Psoas muscle (tissue), 8 donors: ENCODE measurements at places on chromosomes 5 and 9. TPM values are rescaled to one million over a fixed set of nuclear protein-coding genes. Genes with fewer than 3 reads are reported as not detected.

DNA sequence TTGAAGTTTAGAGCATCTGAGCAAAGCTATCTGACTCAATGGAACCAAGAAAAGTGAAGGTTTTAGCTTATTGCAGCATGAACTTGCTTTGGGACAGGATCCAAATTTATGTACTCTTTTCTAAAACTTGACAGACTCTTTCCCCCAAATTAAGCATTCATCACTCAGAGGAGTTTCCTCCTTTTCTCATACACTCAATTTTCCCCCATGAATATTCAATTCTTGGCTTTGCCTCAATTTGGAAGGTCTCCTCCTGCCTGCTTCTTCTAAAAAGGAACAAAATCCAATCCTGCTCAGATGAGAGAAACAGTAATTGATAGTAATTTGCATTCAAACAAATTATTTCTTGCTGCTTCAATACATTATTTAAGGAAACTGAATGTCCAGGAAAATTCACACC is 5.0 kb downstream of the ACTL7A start:
- DNase-seq = no peak

DNA sequence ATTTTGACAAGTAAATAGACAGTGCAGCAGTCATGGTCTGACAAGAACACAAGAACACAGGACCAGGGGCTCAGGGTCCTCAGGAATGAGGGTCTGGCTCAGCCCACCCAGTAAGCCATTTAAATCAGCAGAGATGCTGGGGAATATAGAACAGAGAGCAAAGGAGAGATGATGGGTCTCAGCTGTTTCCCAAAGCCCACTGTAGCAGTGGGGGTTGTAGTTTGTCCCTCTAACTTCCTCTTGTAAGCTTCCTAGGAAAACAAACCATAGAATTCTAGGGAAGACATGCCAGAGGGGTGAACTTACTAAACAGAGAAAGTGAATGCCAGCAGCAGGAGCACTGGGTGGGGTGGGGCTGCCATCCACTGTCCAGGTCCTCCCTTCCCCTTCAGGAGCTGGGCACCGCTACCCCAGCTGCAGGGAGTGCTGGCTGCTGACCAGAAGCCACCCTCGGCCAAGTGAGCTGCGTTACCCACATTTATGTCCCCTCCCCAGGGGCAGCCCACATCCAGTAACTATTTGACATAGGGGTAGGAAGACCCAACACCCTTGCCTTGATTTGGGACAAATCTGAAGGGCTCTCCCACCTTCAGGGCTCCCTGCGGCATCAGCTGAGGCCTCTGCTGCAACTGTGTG is 41.6 kb downstream of the GABBR2 start:
- DNase-seq = no peak

DNA sequence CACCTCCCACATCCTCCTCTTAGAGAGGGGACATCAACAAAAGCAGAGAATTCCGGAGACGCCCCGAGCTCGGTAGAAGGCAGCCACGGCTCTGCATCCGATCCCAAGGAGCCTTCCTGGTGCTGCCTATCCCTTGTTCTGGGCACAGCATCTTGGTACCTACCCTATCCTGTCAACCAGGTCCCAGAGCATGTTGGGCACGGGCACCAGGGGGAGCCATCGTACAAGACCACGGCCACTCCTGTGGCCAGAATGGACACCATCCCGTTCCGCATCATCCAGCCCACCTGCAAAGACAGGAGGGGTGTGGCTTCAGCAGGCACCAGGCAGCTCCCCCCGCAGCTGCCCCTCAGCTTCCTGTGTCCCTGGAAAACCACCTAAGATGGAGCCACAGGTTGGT is 62.7 kb upstream of the ZNF354A start:
- no peak for DNase-seq

DNA sequence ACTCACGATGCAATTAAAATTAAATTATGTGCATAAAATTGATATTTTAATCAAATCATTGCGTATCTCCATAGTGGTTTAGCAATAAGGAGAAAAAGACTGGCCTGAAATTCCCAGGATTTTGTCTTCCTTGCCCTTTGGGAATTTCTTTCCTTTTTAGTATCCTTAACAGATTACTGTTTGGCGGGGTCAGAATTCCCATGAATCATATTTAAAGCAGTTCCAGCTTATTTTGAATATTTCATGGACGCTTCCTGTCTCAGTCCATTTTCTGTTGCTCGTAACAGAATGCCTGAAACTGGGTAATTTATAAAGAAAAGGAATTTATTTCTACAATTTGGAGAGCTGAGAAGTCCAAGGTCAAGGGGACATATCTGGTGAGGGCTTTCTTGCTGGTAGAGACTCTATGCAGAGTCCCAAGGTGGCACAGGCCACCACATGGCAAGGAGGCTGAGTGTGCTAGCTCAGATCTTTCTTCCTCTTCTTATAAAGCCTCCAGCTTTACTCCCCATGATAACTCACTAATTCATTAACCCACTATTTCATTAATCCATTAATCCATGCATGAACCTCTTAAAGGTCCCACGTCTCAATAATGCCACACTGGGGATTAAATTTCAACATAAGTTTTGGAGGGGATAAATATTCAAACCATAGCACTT is 37.8 kb downstream of the CDH6 start:
- no peak for DNase-seq

- DNase-seq = no peak
Measured at GRCh38 chr9:123174887-123175518, 93.4 kb downstream of the STRBP start.

DNA sequence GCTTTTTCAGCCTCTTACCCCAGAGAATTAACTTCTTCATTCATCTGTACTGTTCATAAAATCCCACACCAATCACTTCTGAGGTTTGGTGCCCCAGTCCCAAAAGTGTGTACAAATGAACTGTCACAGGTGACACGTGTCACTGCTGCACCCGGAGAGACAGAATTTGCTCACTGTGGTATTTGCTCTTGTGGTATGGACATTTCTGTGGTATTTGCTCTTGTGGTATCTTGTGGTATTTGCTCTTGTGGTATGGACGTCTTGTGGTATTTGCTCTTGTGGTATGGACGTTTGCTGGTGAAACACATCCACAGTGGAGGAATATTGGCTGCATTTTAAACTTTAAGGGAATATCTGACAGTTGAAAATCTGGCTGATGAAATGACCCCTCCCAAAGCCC is 214.9 kb upstream of the DAP start:
- DNase-seq = no peak

- peak; percentile 42 for DNase-seq
Measured at GRCh38 chr5:134106991-134107701, 7.3 kb upstream of the TCF7 start.

GRCh38 chr5:146726020-146726419 is 152.5 kb downstream of the PPP2R2B start:
- no peak for DNase-seq

DNA sequence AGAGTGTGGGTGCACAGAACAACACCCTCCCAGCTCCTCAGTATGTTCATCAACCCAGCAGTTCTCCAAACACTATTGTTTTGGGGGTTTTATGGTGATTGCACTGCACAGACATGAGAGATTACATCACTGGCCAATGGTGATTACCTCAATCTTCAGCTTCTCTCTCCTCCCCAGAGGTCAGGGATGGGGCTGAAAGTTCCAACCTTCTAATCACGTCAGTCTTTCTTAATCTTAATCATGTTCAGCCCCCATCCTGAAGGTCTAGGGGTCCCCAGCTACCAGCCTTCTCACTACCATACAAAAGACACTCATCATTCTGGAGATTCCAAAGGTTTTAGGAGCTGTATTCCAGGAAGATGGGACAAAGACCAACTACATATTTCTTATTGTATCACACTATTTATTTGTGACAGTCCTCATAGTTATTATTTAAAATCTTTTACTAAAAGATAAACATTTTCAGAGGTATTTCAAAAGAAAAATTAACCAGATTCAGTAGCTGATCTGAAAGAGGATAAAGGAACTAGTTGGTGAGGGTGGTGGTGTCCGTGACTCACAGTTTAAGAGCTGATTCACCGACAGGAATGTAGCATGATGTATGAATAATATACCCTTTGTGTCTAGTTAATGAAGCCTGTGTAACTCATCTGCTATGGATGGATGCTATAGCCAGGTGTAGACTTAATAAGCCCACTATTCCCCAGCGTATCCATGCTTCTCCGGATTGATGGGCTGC is 35.6 kb downstream of the RASEF start:
- DNase-seq = no peak

GRCh38 chr9:127089631-127090081 is 32.8 kb downstream of the ANGPTL2 start:
- no peak for DNase-seq

GRCh38 chr5:75975496-75975895 is 107.7 kb upstream of the SV2C start:
- DNase-seq = no peak

- DNase-seq = no peak
Measured at GRCh38 chr5:16135003-16135402, 44.6 kb downstream of the MARCHF11 start.

GRCh38 chr9:115208501-115208900 is 90.5 kb upstream of the TNC start:
- DNase-seq = no peak

DNA sequence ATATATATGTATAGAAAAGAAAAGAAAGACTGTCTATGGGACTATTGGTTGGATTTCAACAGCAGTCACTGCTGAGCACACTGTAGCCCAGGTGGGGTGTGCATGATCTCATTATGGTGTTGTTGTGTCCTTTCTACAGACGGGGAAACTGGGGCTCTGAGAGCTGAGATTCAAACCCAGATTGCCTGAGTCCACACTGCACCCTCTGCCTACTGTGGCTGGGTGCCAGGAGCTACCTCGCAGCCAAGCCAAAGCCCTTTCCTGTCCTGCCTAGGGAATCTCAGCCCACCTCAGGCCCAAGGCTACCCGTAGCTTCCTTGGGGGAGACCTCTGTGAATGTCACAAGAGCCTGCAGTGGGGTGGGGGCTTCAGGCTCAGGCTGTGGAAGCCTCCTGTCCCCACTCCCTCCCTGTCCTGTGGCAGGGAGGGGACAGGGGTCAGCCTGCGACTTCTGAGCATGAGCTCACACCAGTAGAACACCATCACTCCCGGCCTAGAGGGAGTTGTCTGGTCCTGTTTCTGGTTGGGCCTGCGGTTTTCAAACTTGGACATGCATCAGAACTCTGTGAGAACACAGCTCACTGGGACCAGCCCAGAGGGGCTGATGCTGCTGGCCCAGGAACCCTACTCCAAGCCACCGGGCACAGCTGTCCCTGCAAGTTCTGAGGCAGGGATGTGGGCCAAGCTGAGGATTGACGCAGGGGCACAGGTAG is 7.9 kb upstream of the NINJ1 start:
- no peak for DNase-seq

- no peak for DNase-seq
Measured at GRCh38 chr9:71648453-71648852, 119.9 kb downstream of the CEMIP2 start.

DNA sequence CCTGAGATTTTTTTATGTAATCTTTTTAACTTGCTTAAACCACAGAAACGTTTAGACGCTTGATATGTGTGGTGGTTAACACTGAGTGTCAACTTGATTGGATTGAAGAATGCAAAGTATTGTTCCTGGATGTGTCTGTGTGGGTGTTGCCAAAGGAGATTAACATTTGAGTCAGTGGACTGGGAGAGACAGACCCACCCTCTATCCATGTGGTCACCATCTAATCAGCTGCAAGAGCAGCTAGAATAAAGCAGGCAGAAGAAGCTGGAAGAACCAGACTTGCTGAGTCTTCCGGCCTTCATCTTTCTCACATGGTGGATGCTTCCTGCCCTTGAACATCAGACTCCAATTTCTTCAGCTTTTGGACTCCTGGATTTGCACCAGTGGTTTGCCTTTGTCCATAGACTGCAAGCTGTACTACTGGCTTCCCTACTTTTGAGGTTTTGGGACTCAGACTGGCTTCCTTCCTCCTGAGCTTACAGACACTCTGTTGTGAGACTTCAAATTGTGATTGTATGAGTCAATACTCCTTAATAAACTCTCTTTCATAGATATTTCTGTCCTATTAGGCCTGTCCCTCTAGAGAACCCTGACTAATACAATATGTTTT is 816.0 kb upstream of the CDH9 start:
- DNase-seq = no peak

- no peak for DNase-seq
Measured at GRCh38 chr9:551986-552929, 289.2 kb upstream of the DMRT1 start.

GRCh38 chr5:114435885-114436299 is 74.0 kb downstream of the KCNN2 start:
- DNase-seq = no peak

DNA sequence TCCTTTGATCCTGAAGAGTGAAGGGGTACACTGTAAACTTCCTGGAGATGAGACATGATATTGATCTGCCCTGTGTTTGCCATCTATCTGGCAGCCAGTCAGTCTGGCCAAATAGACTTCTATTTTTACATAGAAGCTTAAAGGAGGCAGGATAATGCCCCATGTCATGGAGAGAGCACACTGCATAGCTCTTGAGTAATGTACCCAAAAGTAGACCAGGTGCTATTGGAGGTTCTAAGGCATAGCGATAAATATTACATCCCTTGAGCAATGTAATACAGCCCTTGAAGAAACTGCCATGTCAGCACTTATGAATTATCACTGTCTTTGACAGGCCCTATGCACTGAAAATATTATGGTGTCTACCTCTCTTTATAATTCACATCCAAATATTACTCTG is 131.8 kb downstream of the GHR start:
- no peak for DNase-seq

- DNase-seq = peak; percentile 76
Measured at GRCh38 chr5:54455413-54456157, at the start of gene HSPB3. TSS of gene HSPB3 (plus strand) at chr5:54455699. CDS start at chr5:54455790, 91 bp downstream.

GRCh38 chr5:44875661-44876605 is 67.2 kb downstream of the MRPS30 start:
- DNase-seq = no peak

- DNase-seq = no peak
Measured at GRCh38 chr5:38529955-38530646, 26.3 kb downstream of the LIFR start.

GRCh38 chr5:146337264-146337904 is 1.3 kb upstream of the POU4F3 start:
- no peak for DNase-seq

DNA sequence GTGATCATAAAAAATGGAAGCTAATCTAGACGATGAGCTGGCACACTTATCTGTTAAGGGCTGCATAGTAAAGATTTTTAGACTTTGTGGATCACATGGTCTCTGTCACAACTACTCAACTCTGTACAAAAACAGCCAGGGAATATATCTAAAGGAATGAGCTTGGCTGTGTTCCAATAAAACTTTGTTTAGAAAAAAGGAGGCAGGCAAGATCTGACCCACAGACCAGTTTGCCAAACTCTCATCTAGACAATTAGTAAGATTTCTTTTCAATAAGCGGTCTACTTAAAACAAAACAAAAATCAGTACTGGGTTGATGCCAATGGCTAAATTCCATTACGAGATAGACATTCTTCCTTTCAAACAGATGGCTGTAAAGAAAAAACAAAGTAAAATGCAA is 53.0 kb upstream of the RETREG1 start:
- DNase-seq = no peak

Gene C6
- total RNA-seq = 0.17 TPM

Gene PAEP
- not detected for total RNA-seq

Gene KIF4B
- total RNA-seq = 0.05 TPM

Gene PFN3
- not detected for total RNA-seq

Gene CDH6
- total RNA-seq = 0.74 TPM

Gene OR1J2
- not detected for total RNA-seq

Gene HMMR
- total RNA-seq = 0.14 TPM

Gene PDZD2
- 6.2 TPM for total RNA-seq

Gene PCDHGB3
- 1.1 TPM for total RNA-seq

Gene KIAA0825
- total RNA-seq = 1.2 TPM
